CD4-positive, alpha-beta T cell treated with Interleukin-6 for 4 hours (primary cell): ENCODE measurements at places on chromosomes 5 and 9.

GRCh38 chr5:174601946-174602345 is 122.4 kb upstream of the MSX2 start:
- DNase-seq = no peak

DNA sequence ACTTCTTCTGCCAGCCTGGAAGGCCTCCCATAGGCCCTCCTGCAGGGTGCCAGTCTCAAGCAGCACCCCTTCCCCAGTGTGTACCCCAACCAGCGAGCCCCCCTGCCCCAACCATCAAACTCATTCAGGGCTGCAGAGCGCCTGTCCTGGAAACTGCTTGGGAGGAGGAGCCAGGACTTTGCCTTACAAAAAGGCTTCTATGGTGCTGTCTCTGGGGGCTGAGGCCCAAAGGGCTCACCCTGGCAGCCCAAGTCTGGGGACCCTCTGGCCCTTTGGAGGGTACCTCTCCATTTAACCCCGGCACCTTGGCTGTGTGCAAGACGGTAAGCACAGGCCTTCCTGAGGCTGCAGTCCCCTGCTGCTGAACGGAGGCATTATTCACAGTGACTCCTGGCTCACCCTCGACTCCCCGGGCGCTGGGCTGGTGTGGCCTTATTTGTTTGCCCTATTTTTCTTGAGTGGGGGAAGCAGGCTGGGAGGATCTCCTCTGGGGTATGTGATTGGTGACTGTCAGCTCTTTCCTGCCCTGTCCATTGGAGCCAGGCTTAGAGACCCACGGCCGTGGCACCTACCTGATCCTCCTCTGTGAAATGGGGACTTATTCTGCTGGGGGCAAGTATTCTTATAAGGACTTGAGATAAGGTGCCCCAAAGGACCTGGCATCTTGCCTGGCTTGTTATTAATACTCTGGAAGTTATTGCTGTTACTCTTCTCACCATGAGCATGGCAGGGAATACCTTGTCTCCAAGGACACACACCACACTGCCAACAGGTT is 5.8 kb downstream of the LMX1B start:
- DNase-seq = no peak

GRCh38 chr5:165188556-165189175 is 1683.2 kb downstream of the MAT2B start:
- no peak for DNase-seq

- no peak for DNase-seq
Measured at GRCh38 chr5:139600336-139600949, 39.3 kb downstream of the UBE2D2 start.

- no peak for DNase-seq
Measured at GRCh38 chr5:133899506-133899905, 68.9 kb downstream of the C5orf15 start.

- no peak for DNase-seq
Measured at GRCh38 chr5:32182463-32183063, 8.4 kb upstream of the GOLPH3 start.

GRCh38 chr5:139900546-139901250 is 105.1 kb downstream of the PSD2 start:
- DNase-seq = no peak

GRCh38 chr5:93608855-93609254 is 25.8 kb downstream of the NR2F1 start:
- DNase-seq = no peak

- DNase-seq = no peak
Measured at GRCh38 chr9:70801181-70801829, 320.1 kb downstream of the TRPM3 start.

DNA sequence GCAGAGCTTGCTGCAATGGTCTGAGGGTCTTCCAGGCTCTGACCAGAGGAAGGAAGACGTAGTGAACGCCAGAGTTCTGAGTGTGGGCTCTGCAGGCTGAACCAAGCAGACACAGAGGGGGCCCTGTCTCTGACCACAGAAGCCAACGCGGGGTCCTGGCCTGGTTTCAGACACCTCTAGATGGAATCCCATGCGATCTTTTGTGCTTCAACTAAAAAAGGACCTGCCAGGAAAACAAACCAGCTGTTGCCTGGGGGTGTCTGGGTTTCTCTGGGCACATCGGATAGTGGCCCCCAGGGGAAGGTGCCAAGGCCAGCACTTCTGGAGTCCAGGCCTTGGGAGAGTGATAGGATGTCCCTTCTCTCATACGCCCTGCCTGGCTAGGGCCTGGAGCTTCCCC is 12.9 kb downstream of the PRDM12 start:
- DNase-seq = no peak

DNA sequence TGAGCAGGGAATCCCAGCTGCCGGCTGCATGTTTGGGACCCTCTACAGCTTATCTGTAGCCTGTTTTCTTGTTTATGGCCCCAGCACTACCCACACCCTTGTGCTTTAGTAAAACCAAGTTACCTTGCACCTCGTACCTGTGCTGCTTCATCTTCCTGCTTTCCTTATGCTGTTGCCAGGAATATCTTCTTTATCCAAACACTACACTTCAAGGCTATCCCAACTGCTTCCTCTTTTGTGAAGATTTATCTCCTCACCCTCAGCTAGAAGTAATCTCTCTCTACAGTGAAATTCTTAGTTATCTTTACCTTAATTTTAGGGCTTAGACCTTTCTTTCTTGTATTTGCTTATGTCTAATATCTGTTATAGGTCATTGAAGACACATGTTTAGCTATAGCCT is 171.1 kb downstream of the KDM4C start:
- no peak for DNase-seq

DNA sequence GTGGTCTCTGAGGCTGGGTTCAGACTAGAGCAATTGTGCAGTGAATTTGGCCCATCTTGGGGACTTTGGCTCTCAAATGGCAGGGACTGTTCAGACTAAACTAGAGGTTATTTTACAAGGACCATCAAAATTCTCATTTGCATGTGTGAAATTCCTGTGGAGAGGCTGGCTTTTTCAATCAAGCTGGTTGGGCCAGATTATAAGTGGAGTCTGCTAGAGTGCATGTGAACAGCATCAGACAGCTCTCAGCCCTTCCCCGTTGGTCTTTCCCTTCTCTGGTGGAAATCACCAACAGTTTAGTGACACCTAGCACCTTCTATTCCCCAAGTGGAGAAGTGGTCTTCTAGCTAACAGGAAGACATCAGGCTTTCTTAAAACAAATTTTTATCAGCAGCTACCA is 301.3 kb downstream of the CWC27 start:
- no peak for DNase-seq

- no peak for DNase-seq
Measured at GRCh38 chr9:74979844-74980243, 27.1 kb upstream of the C9orf40 start.

DNA sequence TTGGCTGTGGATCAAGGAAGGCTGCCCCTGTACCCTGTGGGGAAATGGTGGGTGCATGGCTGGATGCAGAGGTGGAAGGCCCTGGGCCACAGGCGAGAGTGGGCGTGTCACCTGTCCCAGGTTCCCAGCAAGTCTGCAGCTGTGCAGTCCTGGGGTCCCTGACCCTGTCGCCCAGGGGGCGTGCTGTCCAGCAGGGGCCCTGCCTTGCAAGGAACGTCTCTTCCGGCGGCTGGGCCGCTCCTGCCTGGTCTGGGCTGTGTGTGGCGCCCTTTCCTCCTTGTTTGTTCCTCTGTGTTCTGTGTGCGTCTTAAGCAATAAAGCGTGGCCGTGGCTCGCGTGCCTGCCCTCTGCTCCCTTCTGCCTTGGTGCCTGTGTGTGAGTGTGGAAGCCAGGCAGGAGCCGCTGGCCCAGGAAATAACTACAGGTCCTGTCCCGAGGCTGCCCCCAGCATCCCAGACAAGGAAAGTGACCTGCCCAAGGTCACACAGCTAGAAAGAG is 8.4 kb downstream of the SLC2A6 start:
- no peak for DNase-seq

GRCh38 chr9:13034694-13035002 is 244.8 kb downstream of the MPDZ start:
- DNase-seq = no peak

GRCh38 chr5:181184845-181185216 is 20.2 kb downstream of the TRIM7 start:
- DNase-seq = no peak

DNA sequence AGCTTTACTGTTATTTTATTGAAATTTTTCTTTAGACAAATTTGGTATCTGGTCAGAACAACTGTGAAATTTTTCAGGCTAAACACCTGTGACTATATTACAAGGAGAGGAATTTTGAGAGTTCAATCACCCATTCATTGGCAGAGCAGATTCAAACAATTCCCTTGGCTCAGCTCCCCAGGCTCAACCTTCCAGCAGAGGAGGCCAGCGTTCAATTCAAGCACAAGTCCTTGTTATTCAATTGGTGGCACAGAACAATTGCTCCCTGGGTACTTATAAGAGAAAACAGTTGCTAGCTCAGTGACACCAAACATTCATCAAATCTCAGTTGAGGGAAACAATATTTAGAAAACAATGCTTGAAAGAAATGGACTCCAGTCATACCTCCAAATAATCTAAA is 83.3 kb downstream of the SUSD1 start:
- DNase-seq = no peak

- no peak for DNase-seq
Measured at GRCh38 chr5:1168796-1169195, 32.6 kb upstream of the SLC6A19 start.

- DNase-seq = no peak
Measured at GRCh38 chr5:54904425-54904824, 81.0 kb downstream of the ESM1 start.

DNA sequence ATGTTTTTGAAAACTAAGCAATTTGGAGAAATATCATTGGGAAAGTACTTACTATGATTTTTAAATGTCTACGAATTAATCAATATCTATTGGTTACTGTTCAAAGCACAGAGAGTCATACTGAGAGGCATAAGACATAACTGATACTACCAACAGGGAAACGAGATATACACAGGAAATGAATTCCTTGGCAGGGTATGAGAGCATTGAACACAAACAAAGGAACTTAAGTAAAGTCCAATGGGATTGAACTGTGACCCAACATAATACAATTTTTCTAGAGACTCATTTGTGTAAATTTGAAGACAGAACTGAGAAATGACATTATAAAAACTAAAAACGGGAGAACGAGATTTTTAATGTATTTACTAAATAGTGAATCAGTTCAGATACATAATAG is 1.3 kb upstream of the ITGA1 start:
- DNase-seq = no peak
